ENCODE measurements at places on chromosomes 12 and 14.

DNA sequence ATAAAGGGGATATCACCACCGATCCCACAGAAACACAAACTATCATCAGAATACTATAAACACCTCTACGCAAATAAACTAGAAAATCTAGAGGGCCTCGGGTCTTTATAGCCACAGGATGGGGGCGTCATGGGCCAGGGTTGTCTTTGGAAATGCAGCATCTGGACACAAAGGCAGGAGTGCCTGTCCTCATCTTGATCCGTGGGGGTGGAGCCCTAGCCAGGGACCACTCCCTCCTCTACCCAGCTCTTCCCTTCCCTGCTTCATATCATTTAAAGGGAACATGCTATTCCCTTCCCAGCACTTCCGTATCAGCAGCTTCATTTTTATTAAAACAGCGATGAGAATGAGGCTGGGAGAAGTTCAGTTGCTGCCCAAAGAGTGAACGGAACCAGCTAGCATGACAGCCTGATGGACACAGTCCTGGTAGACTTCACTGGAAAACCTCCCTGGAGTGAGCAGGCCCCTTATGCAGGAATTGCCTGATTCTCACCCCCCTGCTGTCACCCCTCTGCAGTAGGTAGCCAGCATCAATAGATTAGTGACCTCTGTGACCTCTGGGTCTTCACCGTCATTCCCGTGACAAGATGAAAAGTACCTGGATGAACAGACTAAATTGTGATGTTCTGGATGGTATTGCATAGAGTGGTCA is 251.4 kb upstream of the RGS6 start:
- no peak for DNase-seq

DNA sequence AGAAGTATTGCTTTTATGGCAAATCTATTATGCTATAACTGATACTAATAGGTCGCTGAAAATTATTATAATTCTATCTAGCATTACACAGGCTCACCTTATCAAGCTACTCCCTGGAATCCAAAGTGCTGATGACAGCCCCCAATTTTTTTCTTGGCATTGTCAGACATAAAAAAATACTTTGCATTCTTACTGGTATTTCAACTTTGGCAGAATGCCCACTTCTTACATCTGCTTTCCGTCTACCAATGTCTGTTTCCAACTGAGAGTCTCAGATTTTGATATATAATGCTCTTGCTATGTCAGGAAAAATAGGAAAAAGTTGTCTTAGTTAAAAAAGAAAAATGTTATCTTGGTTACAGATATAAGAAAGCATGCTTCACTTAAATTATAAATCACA is 615.4 kb downstream of the C12orf50 start:
- no peak for DNase-seq

GRCh38 chr14:36852981-36853691 is 191.5 kb downstream of the PAX9 start:
- DNase-seq, result peak; percentile 55

GRCh38 chr12:92439420-92439805 is 263.4 kb upstream of the PLEKHG7 start:
- DNase-seq, result peak; percentile 80

DNA sequence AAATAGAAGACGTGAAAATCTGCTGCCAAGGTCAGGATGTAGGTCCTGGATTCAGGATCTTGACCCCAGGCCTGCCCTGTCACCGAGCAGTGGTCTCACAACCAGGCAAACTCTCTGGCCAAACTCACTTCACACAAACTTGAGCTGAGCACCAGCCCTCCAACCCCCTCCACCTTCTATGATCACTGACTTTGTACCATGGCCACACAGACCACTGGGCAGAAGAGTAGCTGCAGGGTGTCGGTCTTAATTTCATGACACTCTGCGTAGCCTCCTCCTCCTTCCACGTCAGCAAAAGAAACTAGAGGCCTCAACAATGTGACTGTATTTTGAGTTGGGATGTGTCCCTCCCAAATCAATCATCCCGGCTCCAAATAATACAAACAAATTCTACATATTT is 7.2 kb upstream of the TBX3 start:
- no peak for DNase-seq

DNA sequence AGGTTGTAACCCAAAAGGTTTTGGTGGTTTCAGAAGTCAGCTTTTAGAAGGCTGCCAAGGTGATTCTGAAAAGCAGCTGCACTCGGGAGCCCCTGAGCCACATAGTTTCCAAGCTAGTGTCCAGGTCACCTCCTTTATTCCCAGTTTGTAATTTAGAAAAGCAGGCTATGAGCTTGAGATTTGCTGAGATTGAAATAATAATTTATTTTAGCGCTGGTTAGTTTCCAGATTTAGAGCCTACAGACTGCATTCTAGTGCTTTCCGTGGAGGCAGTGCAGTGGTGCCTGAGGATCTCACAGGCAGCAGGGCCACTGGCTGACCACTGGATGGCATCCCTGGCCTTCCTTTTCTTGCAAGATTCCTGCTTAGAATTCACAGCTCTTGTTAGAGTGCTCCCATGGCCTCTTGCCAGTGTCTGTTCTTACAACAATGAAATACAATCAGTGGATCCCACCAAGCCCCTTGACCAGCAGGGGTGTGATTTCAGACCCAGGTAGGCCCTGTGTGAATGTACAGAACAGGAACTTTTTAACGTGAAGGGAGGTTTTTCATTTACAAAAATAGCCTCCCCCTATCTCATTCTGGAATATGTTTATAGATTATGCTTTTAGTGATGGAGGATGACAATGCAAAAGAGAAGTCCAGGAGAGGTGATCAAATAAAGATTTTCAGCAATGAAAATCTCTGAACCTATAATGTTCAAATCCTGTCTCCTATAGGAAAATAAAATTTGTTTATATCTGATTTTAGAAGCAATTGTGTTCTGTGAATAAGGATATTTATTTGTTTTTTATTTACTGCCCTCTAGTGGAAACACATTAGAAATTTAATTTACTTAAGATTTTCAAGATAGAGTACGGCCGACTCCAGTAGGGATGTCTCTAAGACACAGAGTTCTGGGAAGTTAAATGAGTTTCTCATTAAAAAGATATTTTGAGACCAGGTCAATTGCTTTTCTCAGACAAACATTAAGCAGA is 362.1 kb upstream of the STXBP6 start:
- peak; percentile 19 for DNase-seq

GRCh38 chr12:4900327-4900726 is 9.4 kb upstream of the KCNA1 start:
- no peak for DNase-seq

- DNase-seq, result no peak
These were observed 191.0 kb downstream of the PELI2 start for GRCh38 chr14:56309198-56309597.

DNA sequence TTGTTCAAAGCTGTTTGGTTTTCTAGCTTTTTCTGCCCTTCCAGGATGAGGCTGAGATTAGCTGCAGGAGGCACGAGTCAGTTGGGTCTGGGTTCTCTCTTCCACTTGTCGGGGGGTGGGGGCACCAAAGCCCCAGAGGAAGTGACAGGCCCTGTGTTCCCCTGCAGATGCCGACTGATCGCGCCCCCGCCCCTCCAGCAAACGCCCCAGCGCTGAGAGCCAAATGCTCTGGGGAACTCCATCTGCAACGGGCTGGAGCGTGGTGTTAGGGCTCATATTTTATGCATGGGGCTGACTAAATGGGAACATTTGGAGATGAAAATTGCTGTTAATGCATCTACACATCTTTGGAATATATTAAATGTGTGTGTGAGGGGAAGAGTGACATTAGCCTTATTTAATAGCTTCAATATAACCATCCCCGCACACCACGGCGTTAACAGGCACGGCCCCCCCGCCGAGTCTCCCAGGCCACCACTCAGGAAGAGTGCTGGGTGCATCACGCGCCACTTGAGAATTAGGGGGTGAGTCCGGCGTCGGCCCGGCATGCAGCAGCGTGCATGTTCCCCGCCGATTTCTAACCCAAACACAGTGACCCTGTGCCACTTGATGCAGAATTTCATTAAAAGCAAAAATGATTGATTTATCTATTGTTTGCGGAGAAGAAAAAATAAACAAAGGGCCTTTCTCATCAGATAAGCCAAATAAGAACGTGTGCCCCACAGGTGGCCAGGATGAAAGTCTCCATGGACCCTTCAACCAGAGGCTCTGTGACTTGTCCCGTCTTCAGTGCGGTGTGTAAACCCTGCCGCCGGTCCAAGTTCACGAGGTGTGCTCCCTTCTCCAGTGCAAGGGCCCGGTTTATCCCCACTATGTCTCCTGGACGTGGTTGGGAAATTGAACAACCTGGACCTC is 165.0 kb upstream of the RTL1 start:
- no peak for DNase-seq

DNA sequence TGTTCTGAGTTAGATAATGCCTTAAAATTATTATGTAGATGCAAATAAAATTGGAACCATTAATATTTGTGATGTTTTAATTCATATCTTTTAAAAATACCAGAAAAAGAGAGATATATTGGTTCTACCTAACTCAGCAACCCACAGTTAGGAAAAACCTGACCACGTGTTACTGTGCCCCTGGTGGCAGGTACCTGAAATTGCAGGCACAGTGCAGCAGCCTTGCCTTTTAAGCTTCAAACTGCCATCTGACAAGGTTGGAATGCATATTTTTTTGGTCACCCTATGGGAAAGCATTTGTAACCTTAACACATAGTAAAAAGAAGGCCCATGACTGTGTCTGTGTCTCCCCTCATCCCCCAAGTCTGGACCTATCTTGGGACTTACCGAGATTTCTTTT is 109.4 kb upstream of the NOS1 start:
- DNase-seq, result no peak

DNA sequence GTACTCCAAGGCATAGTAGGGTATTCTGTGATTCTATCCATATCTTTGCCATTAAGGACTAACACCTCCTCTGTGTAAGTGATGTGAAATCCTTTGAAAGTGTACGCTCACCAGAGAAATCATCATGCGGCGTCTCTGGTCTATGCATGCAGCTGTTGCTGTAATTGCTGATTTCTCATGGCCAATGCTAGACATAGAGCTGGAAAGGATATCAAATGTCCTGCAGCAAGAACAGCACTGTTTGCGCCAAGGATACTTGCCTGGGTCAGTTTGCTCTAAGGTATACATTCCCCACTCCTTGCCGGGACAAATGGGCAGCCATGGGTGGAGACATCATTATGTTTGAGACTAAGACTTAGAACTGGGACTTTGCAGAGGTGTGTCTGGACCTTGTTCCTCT is 896.4 kb downstream of the BCL11B start:
- DNase-seq, result no peak

DNA sequence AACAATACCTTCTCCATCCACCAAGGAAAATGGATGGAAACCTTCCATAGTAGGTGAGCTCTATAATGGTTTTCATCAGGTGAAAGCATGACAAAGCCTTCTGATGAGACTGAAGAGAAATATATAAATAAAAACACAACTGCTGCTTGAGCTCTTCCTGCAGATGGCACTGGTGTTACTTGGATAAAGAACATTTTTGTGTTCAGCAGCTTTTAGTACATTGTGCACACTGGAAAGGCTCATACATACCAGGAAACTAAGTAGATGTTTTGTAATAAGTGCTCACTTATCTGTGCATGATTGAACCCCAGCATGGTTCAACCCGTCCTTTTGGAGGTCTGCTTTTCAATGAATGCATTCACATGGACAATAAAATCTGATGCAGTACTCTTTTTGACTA is 357.3 kb upstream of the MIS18BP1 start:
- DNase-seq, result peak; percentile 65

DNA sequence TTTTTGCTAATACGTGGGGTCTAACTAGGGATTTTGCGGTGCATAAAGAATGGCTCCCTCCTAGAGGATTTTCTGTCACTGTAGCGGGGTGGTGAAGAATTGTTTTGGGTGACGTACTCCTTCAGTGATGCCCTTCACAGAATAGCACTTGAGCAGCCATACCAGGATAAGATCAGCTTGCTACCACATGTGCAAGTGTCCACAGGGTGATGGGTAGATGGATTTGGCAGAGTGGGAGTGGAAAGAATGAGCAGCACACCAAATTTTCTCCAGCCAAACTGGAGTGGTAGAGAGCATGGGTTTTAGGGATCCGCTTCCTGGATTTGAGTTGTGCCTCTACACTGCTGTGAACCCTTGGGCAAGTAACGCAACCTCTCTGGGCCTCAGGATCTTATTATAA is 2.3 kb downstream of the TCP11L2 start:
- no peak for DNase-seq

DNA sequence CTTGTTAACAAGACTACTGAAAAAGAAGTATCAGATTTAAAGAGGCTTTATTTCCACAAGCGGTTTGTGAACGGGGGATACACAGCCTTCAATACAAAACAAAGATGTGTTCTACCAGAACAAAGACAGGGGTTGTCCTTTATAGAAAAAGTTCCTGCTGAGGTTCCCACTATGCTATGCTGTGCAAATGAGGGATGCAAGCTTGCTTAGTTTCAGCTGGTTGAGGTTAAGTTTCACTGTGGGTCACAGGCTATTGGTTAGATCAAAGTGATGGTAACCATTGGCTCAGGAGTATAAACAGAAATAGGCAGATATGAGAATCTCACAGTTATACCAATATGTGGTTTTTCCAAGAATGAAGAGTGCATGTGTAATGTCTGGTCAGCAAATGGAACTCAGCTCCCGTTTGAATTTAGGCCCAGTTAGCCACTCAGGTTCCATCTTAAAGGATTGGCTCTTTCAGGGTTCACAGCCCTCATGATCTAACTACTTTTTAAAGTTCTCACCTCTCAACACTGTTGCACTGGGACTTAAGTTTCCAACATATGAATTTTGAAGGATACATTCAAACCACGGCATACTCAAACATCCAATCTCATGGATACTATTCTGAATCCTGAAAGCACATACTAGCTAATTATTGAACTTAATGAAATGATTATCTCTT is 215.4 kb upstream of the DCN start:
- DNase-seq, result no peak

- peak; percentile 46 for DNase-seq
These were observed 16.1 kb upstream of the HDAC7 start for GRCh38 chr12:47835831-47836155.

DNA sequence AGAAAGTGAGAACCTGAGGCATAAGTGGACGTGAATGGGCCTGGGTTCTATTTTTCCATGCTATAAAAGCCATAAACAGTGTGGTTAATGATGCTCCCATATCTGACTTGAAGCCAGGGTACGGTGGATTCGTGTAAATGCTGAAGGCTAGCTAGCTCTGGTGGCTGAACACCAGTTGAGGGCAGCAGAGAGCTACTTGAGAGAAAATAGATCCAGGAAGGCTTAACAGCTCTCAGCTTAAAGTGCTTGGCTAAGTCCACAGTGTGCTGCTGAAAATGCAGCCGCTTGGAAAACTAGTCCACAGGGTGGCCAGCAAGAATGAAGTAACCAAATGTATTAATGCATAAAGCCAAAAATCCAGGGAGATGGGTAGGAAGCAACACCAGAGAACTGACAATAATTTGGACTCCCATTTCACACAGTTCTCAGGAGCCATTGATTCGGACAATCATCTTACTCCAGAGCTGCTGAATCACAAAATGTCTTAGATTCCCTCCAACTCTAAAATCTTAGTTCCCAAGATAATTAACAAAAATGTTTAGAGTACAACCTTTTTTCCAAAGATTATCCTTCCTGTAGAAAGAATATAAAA is 15.0 kb upstream of the FOXG1 start:
- DNase-seq, result peak; percentile 53

DNA sequence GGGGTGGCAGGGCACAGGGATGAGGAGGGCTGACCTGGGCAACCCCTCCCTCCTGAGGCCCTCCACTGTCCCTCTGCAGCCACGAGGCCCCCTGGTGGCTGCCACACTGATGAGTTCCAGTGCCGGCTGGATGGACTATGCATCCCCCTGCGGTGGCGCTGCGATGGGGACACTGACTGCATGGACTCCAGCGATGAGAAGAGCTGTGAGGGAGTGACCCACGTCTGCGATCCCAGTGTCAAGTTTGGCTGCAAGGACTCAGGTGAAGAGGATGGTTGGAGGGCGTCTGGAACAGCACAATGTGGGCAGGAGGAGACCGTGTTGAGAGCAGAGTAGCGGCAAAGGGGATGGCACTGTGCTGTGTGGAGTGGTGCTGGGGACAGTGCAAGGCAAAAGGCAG is 25.7 kb upstream of the LRP1-AS start:
- no peak for DNase-seq

Measured in renal cortical epithelial cell (primary cell).